ENCODE measurements at places on chromosomes 12 and 14. TPM values are rescaled to one million over a fixed set of nuclear protein-coding genes. Genes with fewer than 3 reads are reported as not detected.

DNA sequence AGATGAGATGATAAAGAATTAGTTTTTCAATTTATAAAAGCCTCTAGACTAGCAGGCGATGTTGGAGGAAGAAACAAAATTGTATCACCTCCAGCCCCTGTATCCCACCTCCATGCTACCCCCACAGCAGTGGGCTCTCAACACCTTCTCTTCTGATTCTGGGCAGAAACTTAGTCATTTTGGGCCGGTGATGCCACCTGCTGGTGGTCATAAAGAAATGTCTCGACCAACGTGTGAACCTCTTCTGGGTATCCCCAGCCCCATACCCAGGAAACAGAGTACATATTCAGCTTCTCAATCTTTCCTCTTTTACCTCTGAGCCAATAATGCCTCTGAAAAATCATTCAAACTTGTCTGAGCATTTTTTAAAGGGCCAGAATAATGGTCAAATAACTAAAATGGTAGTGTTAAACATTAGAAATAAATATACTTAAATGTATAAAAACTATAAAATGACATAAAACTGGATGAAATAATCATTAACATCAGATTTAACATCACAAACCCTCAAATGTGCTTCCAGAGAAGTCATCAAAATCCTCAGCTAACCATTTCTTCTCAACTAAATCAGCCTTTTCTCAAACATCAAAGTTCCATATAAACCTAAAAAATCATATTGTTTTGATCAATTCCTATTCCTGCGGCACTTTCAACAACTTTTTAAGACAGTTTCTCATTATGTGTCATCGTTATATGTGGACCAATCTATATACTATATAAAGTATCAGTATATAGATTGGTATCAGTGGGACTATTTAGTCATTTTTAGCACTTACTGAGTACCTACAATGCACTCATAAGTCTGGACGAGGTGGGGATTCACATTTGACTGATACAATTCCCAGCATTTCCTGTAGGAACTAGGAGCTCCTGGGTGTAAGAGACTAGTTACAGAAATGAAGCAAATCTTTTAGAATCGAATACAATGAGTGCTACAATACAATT, 69.4 kb downstream of the ATXN2 start:
- no peaks in the 10 kb centered on the region for H3K27me3 ChIP-seq
- no peak overlapping the region for H3K4me3 ChIP-seq
- DNase-seq, result no peak
- H3K4me1 ChIP-seq, result peaks cover 16% of the 10 kb centered on the region
- H3K36me3 ChIP-seq, result peaks cover 12% of the 10 kb centered on the region
- no peak overlapping the region for H3K27ac ChIP-seq

TDRD9 gene
- total RNA-seq, result not detected

GRCh38 chr12:91542067-91542466, 359.4 kb upstream of the DCN start:
- peaks cover 4% of the 10 kb centered on the region for H3K36me3 ChIP-seq
- H3K4me3 ChIP-seq, result no peak overlapping the region
- H3K27me3 ChIP-seq, result no peaks in the 10 kb centered on the region
- H3K27ac ChIP-seq, result no peak overlapping the region
- no peak for DNase-seq

GRCh38 chr12:90951432-90952105, 3.4 kb downstream of the CCER1 start:
- no peak for DNase-seq
- H3K36me3 ChIP-seq, result no peaks in the 10 kb centered on the region
- H3K27ac ChIP-seq, result no peak overlapping the region

P2RX2 gene
- not detected for total RNA-seq
